Adrenal gland (tissue), 19 donors: ENCODE measurements at places on chromosomes 5 and 9. TPM values are rescaled to one million over a fixed set of nuclear protein-coding genes. Genes with fewer than 3 reads are reported as not detected.
A peak's percentile ranks its signal among the peaks of the same experiment; 100 is the strongest.

GABBR2 gene
- 5.5 TPM for total RNA-seq

LRRC19 gene
- total RNA-seq, result not detected

GRCh38 chr9:89431930-89432725 lies 65.8 kb downstream of the SEMA4D start:
- no peak for DNase-seq
- H3K4me3 ChIP-seq, result no peak overlapping the region
- no peak overlapping the region for H3K27ac ChIP-seq
- no peaks in the 10 kb centered on the region for H3K4me1 ChIP-seq
- H3K27me3 ChIP-seq, result no peaks in the 10 kb centered on the region

DNA sequence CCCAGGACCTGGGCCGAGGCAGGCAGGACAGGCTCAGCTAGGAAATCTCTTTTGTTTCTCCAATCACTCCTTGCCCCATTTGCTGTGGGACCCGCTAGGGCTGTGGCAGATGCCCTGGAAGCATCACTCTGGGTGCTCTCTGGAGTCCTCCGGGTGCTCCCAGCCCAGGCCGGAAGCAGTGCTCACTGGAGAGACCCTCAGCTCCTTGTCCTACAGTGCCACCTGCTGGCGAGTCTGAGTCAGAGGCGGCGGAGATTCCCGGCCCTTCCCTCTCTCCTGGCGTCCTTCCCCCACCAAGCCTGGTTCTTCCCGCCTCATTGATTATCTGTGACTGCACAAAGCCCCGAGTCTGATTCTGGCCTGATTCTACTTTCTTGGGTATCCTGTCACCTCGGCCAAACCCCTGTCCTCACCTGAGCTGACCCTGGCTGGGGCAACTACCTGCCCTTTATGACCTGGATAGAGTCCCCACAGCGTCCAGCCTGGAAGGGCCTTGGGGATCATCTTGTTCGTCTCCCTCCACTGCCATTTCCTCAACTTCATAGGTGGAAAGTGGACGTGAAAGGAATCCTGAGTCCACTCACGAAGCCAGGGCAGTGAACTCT lies 7.3 kb upstream of the BARHL1 start:
- no peaks in the 10 kb centered on the region for H3K4me1 ChIP-seq
- peaks cover 37% of the 10 kb centered on the region for H3K27me3 ChIP-seq
- no peak overlapping the region for H3K27ac ChIP-seq
- peak; percentile 83 for DNase-seq
- no peaks in the 10 kb centered on the region for H3K36me3 ChIP-seq
